ENCODE measurements at places on chromosomes 1 and 21.
A peak's percentile ranks its signal among the peaks of the same experiment; 100 is the strongest.

DNA sequence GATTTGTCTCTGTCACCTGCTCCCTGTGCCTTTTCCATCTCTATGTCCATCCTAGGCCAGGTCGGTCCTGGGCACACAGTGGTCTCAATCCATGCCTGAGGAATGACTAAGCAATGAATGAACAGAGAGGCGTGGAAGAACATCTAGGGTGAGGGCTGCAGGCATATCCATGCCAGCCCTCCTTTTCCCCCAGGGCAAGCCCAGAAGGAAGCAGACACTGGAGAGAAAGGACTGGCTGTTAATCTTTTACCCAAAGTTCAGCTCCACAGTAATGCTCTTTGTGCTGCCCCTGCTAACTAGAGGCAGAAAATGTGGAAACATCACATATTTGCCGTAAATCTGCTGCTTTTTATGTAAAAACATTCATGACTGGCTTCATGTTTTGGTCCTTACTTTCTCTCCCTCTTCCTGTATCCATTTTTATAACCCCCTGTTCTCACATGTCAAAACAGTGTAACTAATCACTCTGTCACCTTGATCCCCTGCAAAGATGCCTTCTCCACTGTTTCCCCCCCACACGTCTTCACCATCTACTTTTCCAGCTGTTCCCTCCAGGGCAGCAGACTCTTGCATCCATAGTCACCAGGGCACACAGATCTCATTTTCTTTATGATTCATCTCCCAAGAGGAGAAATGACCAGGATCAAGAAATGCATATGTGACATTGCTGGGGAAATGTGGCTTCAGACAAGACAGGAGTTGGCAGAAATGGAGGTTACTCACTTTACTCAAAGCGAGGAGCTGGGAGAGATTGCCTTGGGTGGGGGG is 166.4 kb upstream of the PROX1 start:
- DNase-seq = no peak

GRCh38 chr1:203425663-203425975 is 50.0 kb upstream of the PRELP start:
- DNase-seq = peak; percentile 34

DNA sequence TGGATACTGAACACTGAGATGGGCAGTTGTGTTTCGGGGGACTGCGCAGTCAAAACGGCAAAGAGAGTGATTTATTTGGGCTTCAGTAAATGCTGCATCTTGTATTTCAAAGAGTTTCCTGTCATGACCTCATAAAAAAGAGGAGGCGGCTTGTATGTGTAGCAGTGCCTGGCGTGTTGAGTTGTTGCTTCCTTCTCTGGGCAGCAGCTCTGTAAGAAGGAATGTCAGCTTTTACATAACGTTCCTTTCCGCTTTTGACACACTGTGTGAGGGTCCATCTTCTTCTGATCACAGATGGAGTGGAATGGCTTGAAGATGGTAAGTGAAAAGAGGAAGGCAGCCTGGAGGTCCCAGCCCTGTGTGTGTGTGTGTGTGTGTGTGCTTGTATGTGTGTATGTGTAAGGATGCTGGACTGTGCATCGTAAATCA is 941 bp downstream of the ELAVL4 start:
- DNase-seq = no peak

DNA sequence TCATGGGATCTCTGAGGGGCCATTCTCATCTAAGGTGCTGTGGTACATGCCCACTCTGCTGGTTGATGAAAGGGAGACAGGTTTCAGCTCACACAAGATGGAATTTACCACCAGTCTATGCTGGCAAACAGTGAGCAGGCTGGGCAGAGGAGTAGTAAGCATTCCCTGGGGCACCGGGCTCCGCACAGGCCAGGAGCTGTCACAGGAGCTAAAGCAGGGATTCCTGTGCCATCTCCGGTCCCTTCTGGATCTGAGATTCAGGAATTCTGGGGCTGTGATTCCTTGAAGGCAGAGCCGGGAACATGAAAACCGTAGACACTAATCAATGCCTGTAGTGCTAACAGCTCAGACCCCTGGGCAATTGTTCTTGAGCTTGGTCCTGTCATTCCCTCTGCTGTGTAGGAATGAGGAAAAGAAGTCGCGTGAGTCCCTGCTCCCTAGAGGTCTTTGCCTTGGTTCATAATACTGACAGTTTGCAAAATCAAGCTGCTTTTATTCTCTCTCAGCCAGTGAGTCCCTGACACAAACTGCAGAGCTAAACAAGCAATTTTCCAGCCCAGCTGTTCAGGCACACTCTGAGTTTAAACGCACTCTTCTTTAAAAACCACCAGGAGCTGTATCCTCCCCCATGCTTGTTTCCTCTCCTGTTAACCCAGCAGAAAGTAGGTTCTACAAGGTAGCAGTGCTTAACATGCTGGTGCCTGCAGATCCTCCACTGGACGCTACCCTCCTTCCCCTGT is 52.5 kb downstream of the MDM4 start:
- no peak for DNase-seq

- no peak for DNase-seq
These were observed 69.4 kb downstream of the ALG14 start for GRCh38 chr1:95003433-95003738.

DNA sequence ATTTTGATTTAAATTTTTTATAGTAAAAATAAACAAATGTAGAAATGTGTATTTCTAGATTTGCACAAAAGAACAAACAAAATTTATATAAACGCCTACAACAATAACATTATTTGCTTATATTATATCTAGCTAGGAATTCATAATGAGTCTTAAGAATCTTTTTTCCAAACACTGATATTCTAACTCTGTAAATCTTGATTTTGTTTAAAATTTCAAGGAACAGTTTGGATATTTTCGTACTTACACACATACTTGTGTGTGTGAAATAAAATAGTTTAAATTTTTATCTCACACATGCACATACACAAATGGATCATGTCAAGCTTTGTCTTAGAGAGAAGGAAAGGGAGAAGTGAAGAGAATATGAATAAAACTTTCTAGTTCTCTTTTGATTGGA is 868.1 kb downstream of the LTN1 start:
- DNase-seq = no peak

DNA sequence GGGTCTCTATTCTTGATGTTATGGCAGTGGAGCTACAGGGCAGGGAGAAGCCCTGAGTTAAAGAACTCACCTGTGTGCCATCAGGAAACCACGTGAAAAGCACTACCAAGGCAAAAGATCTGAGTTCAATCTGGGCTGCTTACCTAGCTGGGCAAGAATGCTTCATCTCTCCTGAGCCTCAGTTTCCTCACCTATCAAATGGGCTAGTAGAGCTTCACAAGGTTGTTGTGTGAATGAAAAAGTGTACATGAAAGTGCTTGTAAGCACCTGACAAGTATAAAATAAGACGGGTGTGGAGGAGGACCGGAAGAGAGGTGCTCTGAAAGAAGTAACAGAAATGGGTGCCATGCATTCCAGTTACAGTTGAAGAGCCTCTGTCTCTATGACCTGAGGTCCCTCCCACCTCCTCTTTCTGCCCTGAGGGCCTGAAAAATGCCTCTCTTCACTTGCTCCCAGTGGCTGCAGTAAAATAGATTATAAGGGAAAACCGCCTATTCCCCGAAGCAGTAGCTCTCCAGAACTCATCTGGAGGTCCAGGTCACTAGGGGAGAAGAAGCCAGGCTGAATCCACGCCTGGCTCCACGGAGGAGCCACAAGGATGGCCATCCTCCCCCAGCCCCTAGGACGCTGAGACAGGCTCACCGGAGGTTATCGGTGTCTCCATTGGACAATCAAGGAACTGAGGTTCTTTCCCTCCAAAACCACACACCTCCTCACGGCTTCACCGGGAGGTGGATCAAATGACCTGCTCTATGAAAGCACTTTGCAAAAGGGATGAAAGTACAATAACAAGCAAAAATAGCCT is 1.4 kb downstream of the GPR161 start:
- DNase-seq = no peak
